ENCODE measurements at places on chromosomes 5 and 9.
A peak's percentile ranks its signal among the peaks of the same experiment; 100 is the strongest.

DNA sequence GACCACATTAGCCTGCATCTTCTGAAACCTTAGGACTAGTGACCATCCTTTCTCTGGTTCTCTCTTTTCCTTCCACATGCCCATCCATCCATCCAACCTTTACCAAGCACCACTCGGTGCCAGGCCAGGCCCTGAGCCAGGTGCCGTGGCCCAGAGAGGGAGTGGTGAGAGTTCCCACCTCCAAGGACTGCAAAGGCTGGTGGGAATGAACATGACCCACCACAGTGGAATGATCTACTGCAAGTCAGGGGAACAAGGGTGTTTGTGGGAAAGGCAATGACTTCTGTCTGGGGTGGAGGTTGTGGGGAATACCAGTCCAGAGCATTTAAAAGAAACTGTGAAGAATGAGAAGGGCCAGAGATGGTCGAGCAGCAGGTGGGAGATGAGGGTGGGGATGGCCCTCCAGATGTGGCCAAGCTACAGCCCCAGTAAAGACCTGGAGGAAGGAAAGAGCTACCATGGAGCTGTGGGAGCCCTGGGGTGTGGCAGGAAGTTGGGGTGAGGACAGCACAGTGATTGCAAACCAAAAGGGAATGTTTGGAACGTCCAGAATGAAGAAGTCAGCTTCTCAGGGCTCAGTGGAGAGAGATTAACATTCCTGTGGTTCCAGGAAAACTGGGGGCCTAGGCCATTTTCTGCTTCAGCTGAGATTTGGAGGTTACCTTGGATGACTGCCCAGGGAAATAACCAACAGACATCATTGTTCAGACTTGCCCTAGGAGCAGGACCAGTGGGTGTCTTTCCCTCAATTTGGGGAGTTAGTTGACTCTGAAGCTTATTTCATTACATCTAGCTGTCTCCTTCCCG lies 30.7 kb upstream of the CORO2A start:
- DNase-seq = peak; percentile 99

DNA sequence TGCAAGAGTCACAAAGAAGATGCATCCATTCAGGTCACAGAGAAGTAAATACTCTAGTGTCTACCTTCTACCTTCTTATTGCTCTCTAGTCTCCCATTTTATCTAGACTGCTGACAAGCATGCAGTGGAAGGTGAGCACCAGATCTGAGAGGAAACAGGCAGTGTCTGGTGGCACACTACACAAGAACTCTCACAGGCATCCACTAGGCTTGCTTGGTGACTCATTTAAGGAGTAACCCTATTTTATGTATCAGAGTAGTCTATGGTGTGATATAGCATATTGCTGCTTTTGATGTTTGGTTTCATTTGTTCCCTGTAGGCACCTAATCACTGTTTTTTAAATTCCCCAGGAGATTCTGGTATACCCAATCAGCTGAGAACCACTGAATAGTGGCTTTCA lies 1.6 kb upstream of the THBS4 start:
- DNase-seq = no peak

GRCh38 chr5:140576776-140577201 lies 12.2 kb downstream of the SLC35A4 start:
- DNase-seq = no peak

DNA sequence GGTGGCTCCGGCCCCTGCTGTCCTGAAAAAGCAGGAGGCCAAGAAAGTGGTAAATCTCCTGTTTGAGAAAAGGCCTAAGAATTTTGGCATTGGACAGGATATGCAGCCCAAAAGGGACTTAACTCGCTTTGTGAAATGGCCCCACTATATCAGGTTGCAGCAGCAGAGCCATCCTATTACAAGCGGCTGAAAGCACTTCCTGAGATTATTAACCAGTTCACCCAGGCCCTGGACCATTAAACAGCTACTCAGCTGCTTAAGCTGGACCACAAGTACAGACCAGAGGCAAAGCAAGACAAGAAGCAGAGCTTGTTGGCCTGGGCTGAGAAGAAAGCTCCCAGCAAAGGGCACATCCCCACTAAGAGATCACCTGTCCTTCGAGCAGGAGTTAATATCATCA lies 89.7 kb downstream of the MLLT3 start:
- DNase-seq = no peak

DNA sequence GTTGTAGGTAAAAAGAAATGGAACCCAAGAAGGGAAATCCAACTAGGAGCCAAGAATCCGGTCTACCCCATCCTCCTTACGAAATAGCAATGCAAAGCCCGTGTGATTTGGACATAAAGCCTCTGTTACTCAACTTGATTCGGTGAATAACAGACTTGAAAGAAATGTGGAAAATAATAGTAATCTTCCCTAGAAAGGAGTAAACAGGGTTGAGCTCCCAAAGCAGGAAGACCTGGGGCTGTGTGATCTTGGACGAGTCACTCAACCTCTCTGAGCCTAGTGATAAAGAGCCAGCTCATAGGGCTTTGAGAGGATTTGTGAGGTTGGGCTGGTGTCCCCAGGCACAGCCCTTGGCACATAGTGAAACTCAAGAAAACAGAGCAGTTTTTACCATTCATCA lies 42.7 kb upstream of the IL17B start:
- no peak for DNase-seq

DNA sequence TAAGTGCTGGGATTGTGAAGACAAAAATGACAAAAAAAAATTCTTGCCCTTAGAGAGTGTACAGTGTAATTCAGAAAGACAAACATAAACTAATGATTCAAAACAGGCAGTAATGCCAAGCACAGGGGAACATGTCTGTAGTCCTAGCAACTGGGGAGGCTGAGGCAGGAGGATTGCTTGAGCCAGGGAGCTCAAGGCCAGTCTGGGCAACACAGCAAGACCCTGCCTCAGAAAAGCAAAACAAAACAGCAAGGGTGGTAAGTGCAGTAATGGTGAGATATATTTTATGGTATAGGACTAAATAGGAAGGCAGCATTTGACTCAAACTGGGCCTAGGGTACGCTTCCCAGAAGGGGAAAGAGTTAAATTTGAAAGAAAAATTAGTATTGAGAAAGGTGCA lies 18.9 kb downstream of the FREM1 start:
- no peak for DNase-seq

DNA sequence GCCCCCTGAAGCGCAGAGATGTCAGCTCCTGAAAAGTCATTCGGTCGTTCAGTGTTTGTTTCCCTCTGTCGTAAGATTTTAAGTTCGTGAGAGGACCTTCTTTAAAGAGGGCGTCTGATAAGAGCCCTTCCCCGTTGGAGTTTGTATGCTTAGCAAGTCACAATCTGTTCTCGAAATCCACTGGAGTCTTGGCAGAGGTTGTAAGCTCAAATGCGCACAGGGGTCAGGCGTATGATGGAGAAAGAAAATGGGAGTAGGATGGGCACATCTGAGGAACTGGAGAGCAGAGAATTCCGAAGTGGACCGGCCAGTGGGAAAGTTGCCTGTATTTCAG lies 710 bp downstream of the HSD17B4 start:
- DNase-seq = no peak

- peak; percentile 63 for DNase-seq
Measured at GRCh38 chr5:139392678-139393496, 2.0 kb downstream of the PROB1 start.

- no peak for DNase-seq
Measured at GRCh38 chr5:119402081-119402480, 46.3 kb downstream of the TNFAIP8 start.

DNA sequence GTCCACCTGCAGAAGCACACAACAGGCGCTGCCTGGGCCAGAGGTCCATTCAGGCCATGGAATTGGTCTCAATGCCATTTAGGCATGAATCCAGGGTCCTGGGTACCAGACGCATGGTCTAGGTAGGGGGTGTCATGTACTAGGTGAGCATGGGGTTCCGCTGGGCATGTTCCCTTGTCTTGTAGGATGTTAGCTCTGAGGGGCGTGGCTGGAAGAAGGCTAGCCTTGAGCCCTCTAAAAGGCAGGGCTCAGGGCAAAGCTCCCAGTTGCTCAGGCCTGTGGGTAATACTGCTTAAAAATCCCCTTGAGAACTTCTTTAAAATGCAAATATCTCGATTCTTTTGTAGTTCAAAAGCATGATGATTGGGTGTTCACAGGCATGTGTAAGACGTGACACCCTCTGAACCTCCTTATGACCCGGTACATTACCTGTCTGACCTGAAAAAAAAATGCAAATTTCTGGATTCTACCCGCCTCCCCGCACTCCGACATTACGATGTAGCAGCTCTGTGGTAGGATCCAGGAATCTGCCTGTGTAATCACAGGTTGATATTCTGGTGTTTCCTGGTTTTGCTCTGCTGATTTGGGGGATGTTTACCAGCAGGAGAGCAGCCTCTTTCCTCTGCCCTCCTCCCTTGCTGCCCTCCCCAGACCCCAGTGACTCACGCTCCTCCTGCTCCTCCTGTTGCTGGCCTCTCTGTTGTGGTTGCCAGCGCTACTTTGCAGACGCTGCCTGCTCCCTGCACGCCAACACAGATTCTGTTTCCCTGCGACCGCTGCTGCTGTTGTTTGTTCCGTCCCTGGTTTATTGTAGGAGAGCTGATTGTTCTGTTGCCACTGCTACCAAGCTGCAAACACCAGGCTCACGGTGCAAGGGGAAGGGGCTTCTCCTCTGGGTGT lies 5.7 kb downstream of the TMC1 start:
- peak; percentile 82 for DNase-seq

DNA sequence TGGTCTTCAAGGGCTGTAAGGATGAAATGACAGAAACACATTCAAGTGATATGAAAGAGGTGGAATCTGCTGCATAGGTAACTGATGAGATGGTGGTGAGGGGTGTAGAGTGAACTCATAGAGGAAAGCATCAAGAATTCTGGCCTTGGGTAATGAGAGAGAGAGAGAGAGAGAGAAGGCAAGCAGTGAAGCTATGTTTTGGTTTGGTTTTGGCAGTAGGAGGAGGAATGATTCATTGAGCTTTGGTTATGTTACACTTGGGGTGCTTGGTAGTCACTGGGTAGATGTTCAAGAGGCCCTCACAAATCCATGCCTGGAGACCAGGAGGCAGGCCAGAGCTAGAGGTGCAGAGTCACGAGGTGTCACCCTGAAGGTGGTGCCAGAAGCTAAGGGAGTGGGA lies 89.5 kb downstream of the EGFLAM start:
- no peak for DNase-seq

- DNase-seq = no peak
Measured at GRCh38 chr9:116154976-116155697, 1.5 kb downstream of the PAPPA start.

DNA sequence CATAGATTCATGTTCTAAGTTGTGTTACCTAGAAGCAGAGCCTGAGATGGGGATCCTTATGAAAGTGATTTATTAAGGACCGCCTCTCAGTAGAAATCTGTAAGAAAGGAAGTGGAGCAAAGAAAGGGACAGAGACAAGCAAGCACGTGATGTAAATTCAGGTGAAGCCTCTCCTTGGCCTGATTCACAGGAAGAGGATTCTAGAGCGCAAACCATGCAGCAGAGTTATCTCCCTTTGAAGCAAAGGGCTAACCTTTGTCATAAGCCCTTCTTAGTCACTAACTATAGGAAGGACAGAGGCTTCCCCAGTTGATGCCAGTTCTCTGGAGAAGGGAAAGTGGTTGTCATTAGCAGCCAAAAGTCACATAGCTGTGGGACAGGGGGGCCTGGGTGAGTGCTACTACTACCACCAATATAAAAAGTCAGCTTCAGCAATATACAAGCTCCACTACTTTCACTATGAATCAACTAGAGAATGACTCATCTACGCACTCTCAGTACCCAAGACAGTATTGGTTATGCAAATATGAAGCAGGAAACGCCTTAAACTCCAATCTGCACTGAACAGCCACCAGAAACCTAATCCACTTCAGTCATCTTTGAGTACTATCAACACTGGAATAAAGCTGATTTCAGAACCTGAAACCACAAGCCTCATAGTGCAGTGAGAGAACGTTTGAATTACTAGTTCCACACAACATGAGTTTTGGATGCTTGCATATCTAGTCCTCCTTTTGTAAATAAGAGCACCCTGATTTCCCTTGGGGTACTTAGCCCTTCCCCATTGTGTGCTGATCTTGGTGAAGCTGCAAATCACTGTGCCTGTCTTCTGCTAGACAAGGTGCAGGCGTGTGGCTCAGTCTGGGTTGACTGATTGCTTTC lies 162.7 kb downstream of the ZNF608 start:
- peak; percentile 85 for DNase-seq

GRCh38 chr5:53974021-53974420 lies 336.4 kb downstream of the ARL15 start:
- no peak for DNase-seq

DNA sequence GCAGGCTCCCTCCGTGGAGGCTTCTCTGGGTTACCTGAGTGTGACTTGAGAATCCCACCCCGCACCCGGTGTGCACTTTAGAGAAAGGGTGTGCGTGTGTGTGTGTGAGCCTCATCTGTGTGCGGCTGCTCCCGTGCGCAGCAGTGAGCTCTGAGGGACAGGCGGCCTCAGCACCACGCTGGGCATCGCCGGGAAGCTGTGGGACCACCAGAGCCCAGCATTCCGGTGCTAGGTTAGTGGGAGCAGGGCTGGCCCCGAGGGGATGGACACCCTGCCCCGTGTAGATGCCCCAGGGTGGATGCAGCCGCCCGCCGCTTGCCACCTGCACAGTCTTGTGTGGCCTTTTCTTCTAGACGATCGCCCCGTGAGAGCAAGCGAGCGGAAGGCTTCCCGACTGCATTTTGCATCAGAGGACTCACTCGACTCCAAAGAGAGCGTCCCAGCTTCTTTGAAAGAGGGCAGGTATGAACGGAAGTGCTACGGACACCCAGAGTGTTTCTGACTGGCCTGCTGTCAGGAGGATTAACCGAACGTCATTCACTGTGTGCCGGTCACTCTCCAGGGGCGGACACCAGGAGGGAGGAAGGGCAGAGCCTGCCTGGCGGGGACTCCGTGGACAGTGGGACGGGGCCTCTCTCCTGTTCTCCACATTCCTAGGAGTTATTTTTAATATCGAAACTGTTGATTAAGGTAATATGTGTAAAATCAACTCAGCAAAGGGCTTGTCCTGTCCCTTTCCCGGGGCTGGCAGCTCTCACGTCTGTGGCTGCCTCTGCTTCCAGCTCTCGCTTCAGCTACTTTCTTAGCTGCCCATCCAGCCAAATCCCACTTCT lies 12.2 kb downstream of the CEP72 start:
- DNase-seq = no peak

DNA sequence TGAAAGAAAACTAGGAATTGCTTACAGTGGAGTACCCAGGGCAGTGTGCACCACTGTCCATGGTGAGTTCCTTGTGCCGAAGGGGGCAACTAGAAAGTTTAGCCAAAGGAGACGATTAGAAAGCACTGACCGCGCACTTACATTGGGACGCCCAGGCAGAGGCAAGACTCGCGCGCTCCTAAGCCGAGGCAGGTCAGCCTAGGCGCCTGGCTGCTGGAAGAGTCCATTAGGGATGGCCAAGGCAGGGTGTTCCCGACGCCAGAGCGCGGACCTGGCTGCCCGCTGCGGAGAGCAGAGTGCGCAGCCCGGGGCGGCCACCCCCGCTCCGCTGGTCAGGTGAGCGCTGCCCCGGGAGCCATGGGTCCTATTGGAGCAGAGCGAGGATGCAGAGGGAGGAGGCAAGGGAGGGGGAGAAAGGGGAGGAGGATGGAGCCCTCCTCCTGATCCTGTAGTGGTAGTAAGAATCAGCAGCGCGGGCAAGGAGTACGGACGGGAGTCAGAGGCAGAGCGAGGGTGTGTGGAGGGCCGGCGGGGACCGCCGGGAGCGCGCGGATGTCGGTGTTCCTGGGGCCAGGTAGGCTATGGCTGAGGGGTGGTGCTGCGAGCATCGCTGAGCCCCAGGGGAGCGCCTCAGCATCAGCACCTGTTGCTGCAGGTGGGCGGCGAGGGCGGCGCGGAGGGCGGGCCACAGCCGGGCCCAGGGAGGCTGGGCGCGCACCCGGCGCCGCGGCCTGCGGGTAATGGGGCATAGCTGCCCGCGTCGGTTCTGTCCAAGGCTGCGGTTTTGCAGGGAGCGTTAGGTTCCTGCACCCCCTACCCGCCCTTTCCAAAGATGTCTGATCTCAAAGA lies at the start of gene ADGRV1:
ADGRV1 (plus strand) TSS at position 454 of the 849 bp plus-strand sequence; CDS start at position 553, 99 bp downstream.
- peak; percentile 33 for DNase-seq
